ENCODE measurements at places on chromosomes 5 and 9. TPM values are rescaled to one million over a fixed set of nuclear protein-coding genes. Genes with fewer than 3 reads are reported as not detected.

DNA sequence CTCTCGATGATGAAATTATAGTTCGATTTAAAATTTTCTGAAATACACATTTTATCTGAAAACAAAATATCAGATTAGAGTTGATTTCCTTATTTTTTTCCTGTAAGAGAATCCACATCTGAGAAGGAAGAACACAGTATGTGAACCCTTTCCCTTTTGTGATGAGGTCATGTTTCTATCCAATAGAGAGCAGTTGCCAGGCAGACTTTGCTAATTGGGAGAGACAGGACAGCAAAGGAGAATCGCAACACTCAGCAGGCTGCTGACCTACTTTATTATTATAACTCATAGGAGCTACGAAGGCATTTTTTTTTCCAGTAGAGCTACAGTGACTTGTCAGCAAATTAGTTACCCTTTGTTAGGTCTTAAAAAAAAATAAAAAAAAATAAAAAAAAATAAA is 242.1 kb downstream of the HCN1 start:
- no peak overlapping the region for H3K27ac ChIP-seq
- no peak overlapping the region for H3K4me3 ChIP-seq
- DNase-seq, result no peak
- H3K4me1 ChIP-seq, result no peaks in the 10 kb centered on the region

GRCh38 chr5:171914726-171915338 is 91.6 kb downstream of the FBXW11 start:
- no peak overlapping the region for H3K27ac ChIP-seq
- H3K36me3 ChIP-seq, result peaks cover 6% of the 10 kb centered on the region
- H3K4me1 ChIP-seq, result peaks cover 57% of the 10 kb centered on the region
- DNase-seq, result no peak

DNA sequence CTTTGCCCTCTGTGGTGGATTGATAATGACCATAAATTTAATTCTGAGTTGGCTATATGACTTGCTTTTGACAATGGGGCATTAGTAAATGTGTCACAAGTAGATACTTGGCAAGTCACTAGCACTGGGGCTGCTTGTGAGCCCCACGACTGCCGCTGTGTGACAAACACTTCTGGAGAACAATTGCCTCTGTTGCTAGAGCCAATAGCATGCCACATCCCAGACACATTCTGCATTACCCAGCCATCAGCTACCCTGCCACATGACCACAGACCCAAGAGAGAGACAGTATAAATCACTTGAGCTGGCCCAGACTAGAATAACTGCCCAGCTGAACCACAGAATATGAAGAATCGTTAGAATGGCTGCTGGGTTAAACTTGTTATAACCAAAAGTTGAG is 753.2 kb upstream of the DMAC1 start:
- no peaks in the 10 kb centered on the region for H3K36me3 ChIP-seq
- H3K4me3 ChIP-seq, result no peak overlapping the region
- no peak overlapping the region for H3K27ac ChIP-seq

GRCh38 chr9:129608561-129609481 is 12.1 kb downstream of the C9orf50 start:
- no peaks in the 10 kb centered on the region for H3K27me3 ChIP-seq
- no peaks in the 10 kb centered on the region for H3K36me3 ChIP-seq
- no peak overlapping the region for H3K4me3 ChIP-seq
- DNase-seq, result no peak
- H3K27ac ChIP-seq, result peak overlapping the region; percentile 86

DNA sequence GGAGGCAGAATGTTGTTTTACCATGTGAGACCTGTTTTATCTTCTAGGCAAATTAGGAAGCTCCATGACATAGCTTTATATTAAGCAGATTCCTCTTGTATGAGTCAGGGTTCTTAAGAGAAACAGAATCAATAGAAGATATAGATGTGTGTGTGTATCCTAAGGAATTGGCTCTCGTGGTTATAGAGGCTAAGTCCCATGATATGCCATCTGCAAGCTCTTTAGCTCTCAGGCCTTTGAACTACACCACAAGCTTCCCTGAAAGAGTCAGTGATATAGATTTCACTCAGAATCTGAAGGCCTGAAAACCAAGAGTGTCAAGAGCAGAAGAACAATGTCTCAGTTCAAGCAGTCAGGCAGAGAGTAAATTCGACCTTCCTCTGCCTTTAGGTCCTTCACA is 365.8 kb upstream of the ZNF608 start:
- no peak overlapping the region for H3K27ac ChIP-seq
- no peaks in the 10 kb centered on the region for H3K36me3 ChIP-seq
- H3K4me3 ChIP-seq, result no peak overlapping the region
- H3K4me1 ChIP-seq, result peaks cover 42% of the 10 kb centered on the region

GRCh38 chr5:91061946-91062562 is 321.1 kb downstream of the ARRDC3 start:
- no peak overlapping the region for H3K4me3 ChIP-seq
- H3K36me3 ChIP-seq, result no peaks in the 10 kb centered on the region
- DNase-seq, result no peak
- H3K27ac ChIP-seq, result no peak overlapping the region

GRCh38 chr5:43073597-43074546 is 33.8 kb upstream of the ANXA2R start:
- H3K4me1 ChIP-seq, result peaks cover 69% of the 10 kb centered on the region
- DNase-seq, result peak; percentile 52
- H3K27me3 ChIP-seq, result peaks cover 1% of the 10 kb centered on the region
- H3K36me3 ChIP-seq, result peaks cover 46% of the 10 kb centered on the region

- no peak for DNase-seq
- H3K4me1 ChIP-seq, result no peaks in the 10 kb centered on the region
- H3K36me3 ChIP-seq, result no peaks in the 10 kb centered on the region
- peaks cover 2% of the 10 kb centered on the region for H3K27me3 ChIP-seq
- no peak overlapping the region for H3K4me3 ChIP-seq
- no peak overlapping the region for H3K27ac ChIP-seq
Measured at GRCh38 chr9:84969084-84969483, 299.6 kb downstream of the NTRK2 start.

Gene IL13
- not detected for total RNA-seq

Gene PCDHB6
- total RNA-seq, result 0.71 TPM

Gene CERCAM
- 168 TPM for total RNA-seq

Gene OBP2B
- not detected for total RNA-seq

Gene TTC23L
- total RNA-seq, result not detected

Gene NUTM2G
- not detected for total RNA-seq
